Renal cortical epithelial cell (primary cell): ENCODE measurements at places on chromosomes 2 and 18. TPM values are rescaled to one million over a fixed set of nuclear protein-coding genes. Genes with fewer than 3 reads are reported as not detected.

DNA sequence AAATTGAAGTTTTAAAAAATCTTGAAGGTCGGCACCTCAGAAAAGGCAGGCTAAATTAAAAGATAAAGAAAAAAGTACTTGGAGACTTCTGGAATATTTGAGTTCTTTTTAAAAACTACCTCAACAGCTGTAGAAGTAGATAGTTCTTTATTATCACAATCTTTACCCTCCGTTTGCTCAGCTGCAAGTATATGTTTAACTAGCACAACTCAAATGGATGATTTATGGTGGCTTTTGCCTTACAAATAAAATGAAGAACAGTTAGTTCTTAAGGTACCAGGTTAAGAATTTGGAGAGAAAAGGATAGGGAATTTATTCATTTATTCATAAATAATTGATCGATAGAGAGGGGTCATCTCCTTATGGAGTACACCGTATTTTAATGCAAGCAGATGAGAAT is 237.6 kb upstream of the FOSL2 start:
- DNase-seq, result no peak

DNA sequence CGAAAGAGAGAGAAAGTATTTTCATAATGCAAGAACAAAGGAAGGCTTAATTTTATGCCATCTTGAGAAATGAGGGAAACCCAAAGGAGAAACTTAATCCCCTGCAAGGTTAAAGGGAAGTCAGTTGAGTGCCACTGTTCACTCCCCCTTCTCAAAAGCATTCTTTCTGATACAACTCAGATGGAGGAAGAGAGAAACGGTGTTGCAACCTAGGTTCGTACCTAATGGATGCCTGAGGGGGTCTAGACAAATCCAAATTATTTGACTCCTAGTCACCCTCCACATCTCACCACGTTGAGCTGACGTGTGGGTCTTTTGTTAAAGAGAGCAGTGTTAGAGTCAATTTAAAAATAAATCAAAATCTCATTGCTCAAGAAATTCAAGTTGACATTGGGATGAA is 52.6 kb upstream of the UNC80 start:
- DNase-seq, result no peak

Gene TSPYL6
- not detected in 2 replicates for total RNA-seq

GRCh38 chr2:74457549-74458131 is 598 bp upstream of the WBP1 start:
- no peak for DNase-seq

GRCh38 chr2:226971770-226972169 is 135.9 kb downstream of the RHBDD1 start:
- no peak for DNase-seq

DNA sequence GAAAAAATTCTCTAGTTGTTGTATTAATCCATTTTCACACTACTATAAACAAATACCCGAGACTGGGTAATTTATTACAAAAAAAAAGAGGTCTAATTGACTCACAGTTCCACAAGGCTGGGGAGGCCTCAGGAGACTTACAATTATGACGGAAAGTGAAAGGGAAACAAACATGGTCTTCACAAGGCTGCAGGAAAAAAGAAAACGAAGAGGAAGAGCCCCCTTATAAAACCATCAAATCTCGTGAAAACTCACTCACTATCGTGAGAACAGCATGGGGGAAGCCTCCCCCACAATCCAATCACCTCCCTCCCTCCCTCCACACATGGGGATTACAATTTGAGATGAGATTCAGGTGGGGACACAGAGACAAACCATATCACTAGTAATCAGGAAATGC is 61.7 kb upstream of the SPTBN1 start:
- no peak for DNase-seq

GRCh38 chr18:28559511-28559910 is 382.6 kb upstream of the CDH2 start:
- DNase-seq, result no peak

- DNase-seq, result peak; percentile 18
Observed at GRCh38 chr18:56168049-56168781, 470.2 kb downstream of the TXNL1 start.

DNA sequence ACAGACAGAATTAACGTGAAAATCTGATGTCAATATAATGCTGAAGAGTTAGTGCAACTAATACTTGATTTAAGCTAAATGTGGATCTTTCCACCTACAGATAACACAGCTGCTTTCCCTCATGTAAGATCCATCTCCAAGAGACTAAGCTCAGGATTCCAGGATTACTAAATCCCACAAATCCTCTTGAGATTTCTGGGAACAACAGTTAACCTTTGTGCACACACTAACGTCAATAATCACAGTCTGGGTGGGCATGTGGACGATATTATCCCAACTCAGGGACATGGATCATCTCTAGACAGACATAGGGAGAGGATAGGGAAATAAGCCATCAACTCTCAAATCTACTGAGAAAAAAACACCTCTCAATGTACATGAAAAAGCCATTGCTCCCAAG is 432.6 kb downstream of the SATB2 start:
- no peak for DNase-seq
